ENCODE measurements at places on chromosomes 16 and 17.

GRCh38 chr17:55478971-55479370, 32.3 kb downstream of the SMIM36 start:
- DNase-seq, result no peak

DNA sequence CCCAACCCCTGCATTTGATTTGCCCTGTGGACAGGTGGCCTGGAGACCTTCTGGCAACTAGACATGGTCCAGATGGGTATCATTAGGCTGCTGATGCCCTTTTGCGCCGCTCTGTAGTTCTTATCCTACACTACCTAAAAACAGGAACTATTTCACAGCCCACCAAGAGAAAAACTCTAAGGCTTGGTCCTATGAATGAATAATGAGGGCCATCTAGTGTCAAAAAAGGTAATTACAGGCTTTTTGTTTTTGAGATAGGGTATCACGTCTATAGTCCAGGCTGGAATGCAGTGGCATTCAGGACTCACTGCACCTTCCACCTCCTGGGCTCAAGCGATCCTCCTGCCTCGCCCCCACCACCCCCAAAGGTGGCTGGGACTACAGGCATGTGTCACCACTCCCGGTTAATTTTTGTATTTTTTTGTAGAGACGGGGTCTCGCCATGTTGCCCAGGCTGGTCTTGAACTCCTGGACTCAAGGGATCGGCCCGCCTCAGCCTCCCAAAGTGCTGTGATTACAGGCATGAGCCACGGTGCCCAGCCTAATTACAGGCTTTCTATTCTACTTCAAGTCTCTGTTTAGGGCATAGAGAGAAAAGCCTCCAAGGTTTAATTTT, 20.9 kb downstream of the COIL start:
- no peak for DNase-seq

- no peak for DNase-seq
Measured at GRCh38 chr16:7344830-7345780, 12.5 kb downstream of the RBFOX1 start.

GRCh38 chr17:34412534-34412933, 49.5 kb upstream of the CCL1 start:
- DNase-seq, result no peak

- DNase-seq, result no peak
Measured at GRCh38 chr17:17146786-17147406, 59.2 kb downstream of the PLD6 start.

- DNase-seq, result no peak
Measured at GRCh38 chr17:27339836-27340550, 46.1 kb downstream of the WSB1 start.

GRCh38 chr16:1790611-1791255, 2.8 kb downstream of the IGFALS start:
- no peak for DNase-seq

GRCh38 chr16:10590342-10590741, 9.9 kb upstream of the EMP2 start:
- no peak for DNase-seq

DNA sequence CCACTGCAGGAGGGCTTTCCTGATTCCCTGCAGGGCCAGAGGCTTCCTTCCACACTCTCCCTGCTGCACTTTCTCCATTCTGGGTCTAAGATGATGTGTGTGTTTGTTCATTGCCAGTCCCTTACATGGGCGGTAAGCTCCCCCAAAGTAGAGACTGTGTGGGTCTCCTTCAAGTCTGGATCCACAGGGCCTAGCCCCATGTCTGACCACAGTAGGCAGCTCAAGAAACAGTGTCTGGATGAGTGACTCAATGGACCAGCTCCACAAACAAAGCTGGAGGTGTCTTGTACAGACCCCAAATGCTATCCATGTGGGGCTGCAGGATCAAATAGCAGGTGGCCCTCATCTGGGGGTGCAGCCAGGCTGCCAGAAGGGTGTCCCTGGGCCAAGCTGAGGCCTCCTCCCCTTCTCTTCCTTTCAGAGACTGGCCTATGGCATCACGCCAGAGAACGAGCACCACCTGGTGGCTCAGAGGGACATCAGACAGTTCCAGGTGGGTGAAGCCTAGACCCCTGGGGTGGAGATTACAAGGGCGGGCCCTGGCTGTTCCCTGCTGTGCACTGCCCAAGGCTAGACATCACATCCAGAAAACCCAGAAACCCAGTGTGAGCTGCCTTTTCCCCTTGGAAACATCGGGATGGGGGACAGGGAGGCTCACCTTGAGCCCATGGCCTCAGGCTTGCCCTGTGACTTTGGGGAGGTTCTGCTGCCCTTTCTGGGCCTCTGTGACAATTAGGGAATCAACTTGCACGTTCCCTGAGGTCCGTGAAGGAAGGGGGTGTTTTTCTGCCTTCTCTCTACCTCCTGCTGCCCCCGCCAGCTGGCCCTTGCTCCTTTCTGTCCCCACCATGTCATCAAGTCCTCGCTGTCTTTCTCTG, 45.9 kb downstream of the SLC6A2 start:
- DNase-seq, result no peak

DNA sequence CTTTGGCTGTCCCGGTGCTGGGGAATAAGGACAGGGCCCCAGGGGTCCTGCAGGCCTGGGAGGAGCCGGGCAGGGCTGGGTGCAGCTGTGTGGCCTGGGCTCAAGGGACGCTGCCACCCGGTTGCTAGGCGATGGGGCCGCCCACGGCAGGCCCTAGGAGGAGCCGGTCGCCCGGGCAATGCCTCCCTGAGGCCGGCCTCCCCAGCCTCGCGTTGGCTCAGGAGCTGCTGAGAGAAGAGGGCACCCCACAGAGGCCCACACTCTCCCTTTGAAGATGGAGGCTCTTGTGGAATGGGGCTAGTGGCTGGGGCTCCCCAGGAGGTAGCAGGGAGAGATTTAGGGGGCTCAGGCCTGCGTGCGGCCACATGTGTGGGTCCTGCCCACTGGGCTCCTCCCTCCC, at the start of gene CIBAR2:
Gene CIBAR2, minus strand, starts transcription at position 109 of the 400 bp plus-strand sequence. CDS start 120 bp downstream, outside the sequence.
- DNase-seq, result no peak

DNA sequence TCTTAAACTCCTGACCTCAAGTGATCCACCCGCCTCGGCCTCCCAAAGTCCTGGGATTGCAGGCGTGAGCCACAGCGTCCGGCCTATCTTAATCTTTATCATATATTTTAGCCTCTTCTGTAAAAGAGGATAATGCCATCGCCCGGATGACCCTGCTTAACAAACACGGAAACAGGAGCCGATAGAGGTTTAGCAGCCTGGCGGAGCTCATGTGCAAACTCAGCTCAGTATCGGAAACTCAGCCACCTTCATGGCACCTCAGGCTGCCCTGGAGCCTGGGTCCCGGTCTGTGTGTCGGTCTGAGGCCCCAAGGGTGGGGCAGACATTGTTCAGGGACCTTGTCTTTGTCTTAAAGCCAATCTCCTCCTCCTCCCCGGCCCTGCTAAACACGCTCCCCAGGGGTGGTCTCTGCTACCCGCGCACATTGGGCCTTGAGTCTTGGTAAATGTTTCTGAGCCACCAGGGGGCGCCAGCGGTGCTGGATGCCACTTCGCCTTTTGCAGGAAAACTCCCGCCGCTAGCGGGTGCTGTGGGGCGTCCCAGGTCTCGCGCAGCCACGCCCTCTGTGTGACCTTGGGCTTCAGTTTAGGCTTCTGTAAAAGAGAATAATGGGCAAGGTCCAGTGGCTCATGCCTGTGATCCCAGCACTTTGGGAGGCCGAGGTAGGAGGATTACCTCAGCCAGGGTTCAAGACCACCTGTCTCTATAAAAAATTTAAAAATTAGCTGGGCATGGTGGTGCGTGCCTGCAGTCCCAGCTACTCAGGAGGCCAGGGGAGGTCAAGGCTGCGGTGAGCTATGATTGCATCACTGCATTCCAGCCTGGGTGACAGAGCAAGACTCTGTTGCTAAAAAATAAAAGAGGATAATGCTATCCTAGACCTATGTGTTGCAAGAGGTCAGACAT, 2.7 kb downstream of the CETP start:
- DNase-seq, result no peak

DNA sequence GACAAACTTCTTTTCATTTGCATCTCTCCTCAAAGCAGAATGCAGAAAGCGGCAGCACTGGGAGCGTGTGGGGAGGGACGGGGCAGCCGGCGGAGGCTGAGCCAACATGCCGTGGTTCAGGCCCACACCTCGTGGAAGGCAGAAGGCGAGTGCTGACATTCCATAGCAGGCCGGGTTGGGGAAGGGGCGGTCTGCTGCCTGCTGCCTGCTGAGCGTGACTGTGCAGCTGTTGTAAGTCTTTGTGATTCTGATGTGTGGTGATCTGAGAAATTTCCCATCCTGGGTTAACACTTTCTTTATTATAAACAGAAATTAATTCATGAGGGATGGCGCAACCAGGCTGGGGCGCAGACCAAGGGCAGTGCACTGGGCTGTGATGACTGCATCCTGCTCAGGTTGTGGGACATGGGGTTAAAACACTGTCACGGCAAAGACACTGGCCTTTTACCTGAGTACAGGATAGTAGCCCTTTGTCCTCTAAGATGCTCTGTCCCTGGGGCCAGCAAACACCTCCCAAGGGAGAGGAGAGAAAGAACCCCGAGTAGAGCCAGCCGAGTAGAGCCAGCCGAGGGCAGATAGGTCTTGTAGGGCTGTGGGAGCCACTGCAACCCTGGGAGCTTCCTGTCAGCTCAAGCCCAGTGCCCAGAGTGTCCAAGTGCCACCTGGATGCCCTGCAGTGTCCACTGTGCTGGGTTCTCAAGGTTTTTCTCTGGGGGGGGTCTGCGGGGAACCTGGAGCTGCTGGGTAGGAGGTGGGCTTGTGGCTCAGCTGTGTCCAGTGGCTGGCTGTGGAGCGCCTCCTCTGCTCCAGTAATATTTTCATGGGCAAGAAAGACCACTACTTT, 8.8 kb upstream of the DNASE1 start:
- DNase-seq, result no peak

- DNase-seq, result no peak
Measured at GRCh38 chr17:58278661-58279015, 2.1 kb downstream of the MPO start.

GRCh38 chr16:19911747-19912454, 27.3 kb upstream of the GPRC5B start:
- no peak for DNase-seq

DNA sequence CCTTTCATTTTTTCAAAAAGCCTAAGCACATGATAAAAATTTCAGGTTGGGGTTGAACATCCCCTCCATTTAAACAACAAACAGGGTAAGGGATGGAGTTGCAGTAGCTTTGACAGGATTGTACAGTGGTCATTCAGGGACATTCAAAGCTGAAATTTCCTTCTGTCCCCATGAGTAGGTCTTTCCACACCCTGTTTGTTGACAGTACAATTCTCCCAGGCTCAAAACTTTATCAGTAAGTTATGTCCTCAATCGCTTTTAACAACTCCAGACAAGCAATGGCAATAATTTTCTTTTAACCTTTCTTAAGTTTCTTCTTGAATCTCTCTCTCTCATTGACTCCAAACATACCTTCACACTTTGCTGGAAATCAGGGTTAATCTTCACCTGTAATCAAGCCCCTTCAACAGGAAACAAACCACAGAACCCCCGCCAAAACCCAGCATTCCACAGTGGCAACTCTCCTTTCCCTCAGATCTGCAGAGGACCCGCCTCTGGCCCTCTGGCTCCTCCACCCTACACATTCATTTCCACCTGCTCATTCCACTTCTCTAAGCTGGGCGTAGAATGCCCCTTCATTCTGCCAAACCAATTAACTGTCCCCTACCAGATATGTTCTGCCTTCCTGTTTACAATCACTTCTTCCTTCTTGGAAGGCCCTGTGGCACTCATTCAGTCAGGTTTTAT, 20.7 kb downstream of the TXNDC11 start:
- no peak for DNase-seq

- no peak for DNase-seq
Measured at GRCh38 chr16:83102336-83102735, 475.6 kb downstream of the CDH13 start.

DNA sequence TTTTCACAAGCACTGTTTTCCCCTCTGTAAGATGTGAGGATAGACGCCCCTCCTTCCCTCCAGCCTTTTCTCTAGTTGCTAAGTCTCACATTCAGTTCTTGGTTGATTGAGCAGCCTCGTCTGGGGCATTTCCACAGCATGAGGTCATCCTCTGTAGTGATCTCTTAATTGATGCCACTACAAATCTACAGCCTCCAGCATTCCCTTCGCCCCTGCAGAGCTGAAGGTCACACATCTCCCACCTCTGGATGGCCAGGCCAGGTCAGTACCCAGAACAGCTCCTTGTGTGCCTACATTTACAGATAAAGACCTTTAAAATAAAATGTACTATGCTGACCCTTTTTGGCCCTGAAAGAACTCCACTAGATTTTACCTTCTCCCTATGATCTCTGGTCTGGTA, 32.5 kb upstream of the CDH11 start:
- no peak for DNase-seq

GRCh38 chr16:53895433-53895832, 191.5 kb downstream of the FTO start:
- no peak for DNase-seq

GRCh38 chr16:89444728-89445127, 45.6 kb downstream of the ANKRD11 start:
- DNase-seq, result no peak

GRCh38 chr17:56777859-56778258, 55.9 kb downstream of the C17orf67 start:
- DNase-seq, result no peak

DNA sequence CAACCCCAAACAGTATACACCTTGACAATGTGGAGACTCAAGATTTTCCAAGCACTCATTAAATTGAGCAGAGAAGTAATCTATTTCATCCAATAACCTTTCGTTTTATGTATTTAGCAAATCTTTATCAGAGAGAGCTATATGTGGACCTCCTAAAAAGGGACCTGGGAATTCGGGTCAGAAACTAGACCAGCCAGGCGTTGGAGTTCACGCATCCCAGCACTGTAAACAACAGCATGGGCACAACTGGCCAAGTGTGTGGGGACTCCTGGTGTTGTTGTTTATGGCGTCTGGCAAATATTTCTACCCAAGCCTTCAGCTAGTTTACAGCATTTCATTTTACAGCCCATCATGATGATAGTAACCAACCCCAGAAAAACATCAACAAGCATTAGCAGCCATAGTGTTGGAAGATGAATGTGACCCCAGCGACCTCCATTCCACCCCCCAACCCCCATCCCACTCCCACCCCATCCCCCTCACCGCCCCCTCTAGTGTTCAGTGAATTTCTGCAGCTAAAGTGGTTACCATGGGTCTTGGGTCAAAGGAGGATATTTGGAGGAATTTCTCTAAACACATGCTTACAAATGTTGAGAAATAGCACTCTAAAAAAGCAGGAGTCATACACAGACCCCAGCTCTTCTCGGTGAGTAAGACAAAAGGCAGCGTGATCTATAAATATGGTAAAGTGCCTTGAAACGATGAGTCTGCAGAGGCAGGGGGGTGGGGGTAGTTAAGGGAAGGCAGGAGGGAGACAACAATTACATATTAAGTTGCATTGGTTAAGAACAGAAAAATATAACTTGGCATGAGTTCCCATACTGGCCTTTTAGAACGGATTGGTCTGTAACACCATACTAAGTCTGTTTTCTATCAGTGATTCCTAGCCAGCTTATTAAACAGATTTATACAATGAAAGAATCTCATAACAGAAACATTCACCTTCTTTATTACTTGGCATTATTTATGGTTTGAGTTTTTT, 91.4 kb upstream of the TBX2 start:
- DNase-seq, result no peak

DNA sequence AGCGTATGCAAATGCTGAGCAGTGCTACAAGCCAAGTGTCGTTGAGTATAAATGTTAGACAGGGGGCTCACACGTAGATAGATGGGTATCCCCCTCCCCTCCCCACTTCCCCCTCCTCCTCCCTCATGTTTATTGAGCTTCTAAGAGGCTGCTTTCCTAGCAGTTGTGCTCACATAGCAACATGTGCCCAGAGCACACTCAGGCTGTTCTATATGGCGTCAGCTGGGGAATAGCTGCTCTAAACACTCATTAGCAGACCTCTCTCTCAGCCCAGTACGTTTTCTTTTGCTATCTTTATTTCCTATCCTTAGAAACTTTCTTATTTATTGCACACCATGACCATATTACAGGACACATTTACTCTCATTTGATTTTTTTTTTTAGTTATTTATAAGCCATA, 1.8 kb downstream of the KCNJ2 start:
- DNase-seq, result no peak
